ENCODE measurements at places on chromosomes 1 and 21.

GRCh38 chr1:197438010-197438790, 170.1 kb downstream of the CRB1 start:
- DNase-seq = no peak

GRCh38 chr1:243850202-243850451, at the start of gene AKT3:
TSS of gene AKT3 (minus strand) at chr1:243850243. CDS start at chr1:243843170, 7,073 bp downstream.
- DNase-seq = no peak

- DNase-seq = peak; percentile 79
Measured at GRCh38 chr1:203325026-203325417, 19.7 kb downstream of the BTG2 start.

DNA sequence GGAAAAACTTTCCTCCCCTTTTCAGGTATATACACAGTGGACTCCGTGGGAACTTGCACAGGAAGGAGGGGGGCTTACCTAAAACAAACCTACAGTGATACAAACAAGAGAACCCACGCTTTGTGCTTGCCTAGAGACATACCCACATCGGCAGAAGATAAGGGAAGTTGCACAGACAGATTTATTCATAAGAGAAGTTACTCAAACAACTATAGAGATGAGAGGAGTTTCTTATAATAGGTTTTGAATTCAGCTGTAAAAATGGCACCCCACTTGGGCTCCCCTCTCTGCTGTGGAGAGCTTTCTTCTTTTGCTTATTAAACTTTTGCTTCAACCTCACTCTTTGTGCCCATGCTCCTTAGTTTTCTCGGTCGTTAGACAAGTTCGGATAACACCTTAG, 1.8 kb upstream of the DUSP12 start:
- no peak for DNase-seq

DNA sequence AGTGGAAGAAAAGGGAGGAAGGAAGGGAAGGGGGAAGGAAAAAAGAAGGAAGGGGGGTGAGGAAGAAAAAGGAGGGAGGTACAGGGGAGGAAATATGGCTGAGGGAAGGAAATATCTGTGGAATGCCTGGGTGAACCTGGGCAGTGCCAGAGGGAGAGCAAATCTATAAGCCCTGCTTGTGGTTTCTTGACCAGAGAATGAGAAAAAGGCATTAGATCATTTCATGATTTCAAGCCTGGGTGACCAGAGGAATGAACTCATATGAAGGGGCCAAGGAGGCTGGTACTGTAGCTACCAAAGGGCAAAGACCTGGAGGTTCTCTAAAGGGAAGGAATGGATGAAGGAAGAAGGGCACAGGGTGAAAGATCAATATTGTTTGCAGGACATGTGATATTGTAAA, 31.4 kb downstream of the GNG12 start:
- no peak for DNase-seq

DNA sequence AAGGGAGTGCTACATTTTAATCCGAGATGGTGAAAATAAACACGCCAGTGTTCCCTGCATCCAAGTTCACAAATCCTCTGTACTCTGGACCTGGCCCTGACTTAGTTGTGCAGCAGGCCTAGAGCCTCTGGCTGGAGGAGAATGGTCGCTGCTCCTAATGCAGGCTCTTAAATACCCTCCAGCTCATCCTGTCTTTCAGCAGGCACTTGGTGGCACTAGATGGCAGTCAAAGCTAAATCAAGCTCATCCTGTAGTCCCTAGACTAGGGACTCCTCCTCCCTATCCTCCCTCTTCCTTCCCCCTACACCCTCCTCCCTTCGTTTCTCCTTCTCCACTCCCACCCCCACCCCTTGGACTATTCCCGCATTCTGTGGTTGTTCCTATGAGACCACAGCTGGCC, 41.6 kb upstream of the MTR start:
- no peak for DNase-seq

GRCh38 chr1:118661769-118662320, 326.3 kb downstream of the TBX15 start:
- no peak for DNase-seq

GRCh38 chr1:7152655-7153054, 367.4 kb downstream of the CAMTA1 start:
- DNase-seq = no peak

GRCh38 chr1:116560704-116561490, 9.9 kb downstream of the CD58 start:
- no peak for DNase-seq

- no peak for DNase-seq
Measured at GRCh38 chr21:32529679-32530078, 55.6 kb downstream of the TCP10L start.

GRCh38 chr1:65526049-65526556, 105.6 kb downstream of the LEPR start:
- DNase-seq = no peak

- DNase-seq = no peak
Measured at GRCh38 chr1:159012495-159012894, 2.8 kb downstream of the IFI16 start.

DNA sequence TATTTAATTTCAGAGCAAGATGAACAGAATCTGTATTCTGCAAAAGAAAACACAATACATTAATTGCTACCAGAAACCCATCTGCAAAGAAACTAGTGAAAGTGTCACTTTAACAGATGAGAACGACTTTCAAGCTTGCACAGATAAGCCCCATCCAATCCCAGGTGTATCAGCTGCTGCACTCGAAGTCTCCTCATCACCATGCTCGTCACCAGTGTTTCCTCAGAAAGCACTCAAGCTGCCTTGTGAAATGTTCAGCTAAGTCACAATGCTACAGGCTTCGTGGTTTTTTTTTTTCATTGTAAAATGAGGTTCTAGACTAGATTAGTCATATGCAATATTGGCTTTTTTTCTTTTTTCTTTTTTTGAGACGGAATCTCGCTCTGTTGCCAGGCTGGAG, 3.3 kb upstream of the TOMM20 start:
- no peak for DNase-seq

GRCh38 chr1:160429125-160429561, 28.8 kb downstream of the VANGL2 start:
- DNase-seq = no peak

- DNase-seq = no peak
Measured at GRCh38 chr1:97875996-97876395, 44.8 kb downstream of the DPYD start.

GRCh38 chr1:23799570-23800399, 769 bp downstream of the GALE start:
- DNase-seq = no peak

- no peak for DNase-seq
Measured at GRCh38 chr1:42290130-42290529, 44.9 kb downstream of the FOXJ3 start.

Data from NCI-H2107 (cell line).